Activated T-cell treated with anti-CD3 and anti-CD28 coated beads for 4 hours (primary cell): ENCODE measurements at places on chromosomes 16 and 17.

GRCh38 chr17:58995247-58995940 lies 111.3 kb downstream of the TRIM37 start:
- DNase-seq: no peak

DNA sequence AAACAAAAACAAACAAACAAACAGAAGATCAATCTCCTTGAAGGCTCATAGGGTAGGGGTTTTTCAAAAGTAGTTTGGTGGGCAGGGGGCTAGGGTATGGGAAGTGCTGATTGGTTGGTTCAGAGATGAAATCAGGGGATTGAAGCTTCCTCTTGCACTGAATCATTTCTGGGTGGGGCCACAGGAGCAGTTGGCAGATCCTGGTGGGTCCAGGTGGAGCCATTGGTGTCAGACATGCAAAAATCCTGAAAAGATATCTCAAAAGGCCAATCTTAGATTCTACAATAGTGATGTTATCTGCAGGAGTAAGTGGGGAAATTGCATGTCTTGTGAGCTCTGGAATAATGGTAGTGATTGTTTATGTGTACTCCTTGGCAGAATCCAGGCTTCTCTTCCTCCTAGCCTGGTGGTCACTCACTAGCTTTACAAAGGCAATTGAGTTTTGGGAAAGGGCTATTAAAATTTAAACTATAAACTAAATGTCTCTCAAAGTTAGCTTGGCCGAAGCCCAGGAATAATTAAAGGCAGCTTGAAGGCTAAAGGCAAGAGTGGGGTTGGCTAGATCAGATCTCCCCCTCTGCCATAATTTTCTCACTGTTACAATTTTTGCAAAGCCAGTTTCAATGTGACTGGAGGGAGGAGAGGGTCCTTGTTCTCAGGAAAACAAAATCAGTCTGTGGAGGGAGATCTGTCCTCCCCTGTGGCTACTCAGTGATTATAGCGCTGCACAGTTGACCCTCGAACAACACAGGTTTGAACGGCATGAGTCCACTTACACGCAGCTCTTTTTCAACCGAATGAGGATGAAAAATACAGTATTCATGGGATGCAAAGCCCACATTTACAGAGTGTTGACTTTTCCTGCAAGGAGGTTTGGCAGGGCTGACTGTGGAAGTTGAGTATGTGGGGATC lies 45.2 kb downstream of the RNF112 start:
- DNase-seq: no peak

DNA sequence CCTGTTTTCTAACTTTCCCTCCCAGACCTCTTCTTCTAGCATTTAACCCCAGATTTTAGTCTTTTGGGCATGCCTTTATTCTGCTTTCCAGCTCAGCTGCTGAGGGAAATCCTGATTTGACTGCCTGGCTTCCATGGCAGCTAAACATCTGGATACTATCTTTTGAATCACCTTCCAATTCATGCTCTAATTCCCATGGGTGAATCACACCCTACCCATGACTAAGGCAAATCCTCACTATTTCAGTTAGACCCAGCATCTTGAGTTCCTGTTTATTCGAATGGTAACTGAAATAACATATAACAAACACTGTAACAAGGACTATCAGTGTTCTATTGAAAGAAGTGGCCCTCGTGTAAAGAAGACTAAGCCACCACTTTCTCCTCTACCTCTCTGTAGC lies 29.8 kb downstream of the CA10 start:
- no peak for DNase-seq

GRCh38 chr17:27459433-27459832 lies 3.2 kb downstream of the KSR1 start:
- no peak for DNase-seq

- no peak for DNase-seq
These were observed 202.2 kb downstream of the NTN1 start for GRCh38 chr17:9223531-9223930.
